ENCODE measurements at places on chromosomes 2 and 18. TPM values are rescaled to one million over a fixed set of nuclear protein-coding genes. Genes with fewer than 3 reads are reported as not detected.

GRCh38 chr2:182242609-182243008 lies 184.2 kb downstream of the PDE1A start:
- DNase-seq = no peak

DNA sequence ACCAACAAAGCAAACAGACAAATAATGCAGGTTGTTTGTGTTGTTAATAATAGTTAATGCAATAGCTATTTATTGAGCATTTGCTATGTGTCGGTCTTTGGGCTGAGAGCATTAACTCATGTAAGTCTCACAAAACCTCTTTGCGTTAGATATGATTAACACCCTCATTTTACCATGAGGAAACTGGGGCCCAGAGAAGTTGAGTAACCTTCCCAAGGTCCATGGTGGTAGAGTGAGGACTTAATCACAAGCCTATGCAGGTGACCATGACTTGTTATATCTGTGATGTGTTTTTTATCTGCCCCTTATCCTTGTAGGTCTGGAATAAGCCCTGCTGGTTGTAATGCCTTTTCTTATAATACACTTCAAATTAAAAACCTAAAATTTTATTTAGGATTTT lies 124.5 kb upstream of the FAM136A start:
- DNase-seq = no peak

GRCh38 chr2:218635719-218636118 lies 23.7 kb downstream of the ZNF142 start:
- no peak for DNase-seq

TMEM247 gene
- not detected for total RNA-seq

SLC4A5 gene
- 18.9 TPM for total RNA-seq

SSB gene
- total RNA-seq = 91.3 TPM

DNA sequence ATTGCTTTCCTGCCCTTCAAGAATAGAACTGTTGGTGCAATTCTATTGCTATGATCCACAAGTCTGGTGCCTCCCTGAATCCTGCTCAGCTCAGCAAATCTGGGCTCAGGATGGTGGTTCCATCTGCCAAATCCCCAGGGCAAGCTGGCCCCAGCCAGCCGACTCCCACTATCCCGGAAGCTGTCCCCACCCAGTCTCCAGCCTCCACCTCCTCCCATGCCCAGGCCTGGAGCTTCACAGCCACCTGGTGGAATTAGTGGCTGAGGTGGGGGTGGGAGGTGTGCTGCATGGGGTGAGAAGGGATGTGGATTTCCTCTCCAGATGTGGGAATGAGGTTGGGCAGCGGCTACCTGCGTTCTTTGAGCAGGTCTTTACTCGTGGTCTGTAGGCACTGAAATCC lies 119.3 kb upstream of the SMAD2 start:
- DNase-seq = no peak

DNA sequence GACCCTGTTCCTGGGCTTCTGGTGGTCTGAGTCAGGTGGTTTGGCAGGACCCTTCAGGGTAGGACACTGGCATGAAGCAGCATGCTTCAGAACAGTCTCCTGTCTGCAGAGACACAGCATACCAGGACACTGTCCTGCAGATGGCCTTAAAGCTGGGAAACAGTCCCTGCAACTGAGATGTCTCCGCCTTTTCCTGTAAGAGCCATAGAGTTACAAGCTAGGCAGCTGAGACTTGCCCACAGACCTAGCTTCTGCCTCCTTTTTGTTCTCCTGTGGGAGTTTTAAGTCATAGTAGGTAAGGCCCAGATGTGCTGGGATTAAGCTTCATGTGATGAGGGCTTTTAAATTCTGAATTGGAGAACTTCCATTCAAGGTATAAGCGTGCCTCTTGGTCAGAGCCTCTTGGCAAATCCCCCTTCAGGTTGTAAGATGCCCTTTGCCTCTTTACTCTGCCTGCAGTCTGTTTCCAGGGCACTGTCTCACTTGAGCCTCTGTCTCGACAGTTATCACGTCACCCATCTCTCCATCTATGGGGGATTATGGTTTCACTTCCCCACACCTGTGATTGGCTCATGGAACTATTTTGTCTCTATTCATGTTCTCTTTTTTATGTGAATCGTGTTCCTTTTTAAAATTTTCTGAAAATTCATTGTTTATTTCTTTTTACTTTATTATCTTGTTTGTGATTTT lies 51.8 kb downstream of the COA5 start:
- no peak for DNase-seq

DNA sequence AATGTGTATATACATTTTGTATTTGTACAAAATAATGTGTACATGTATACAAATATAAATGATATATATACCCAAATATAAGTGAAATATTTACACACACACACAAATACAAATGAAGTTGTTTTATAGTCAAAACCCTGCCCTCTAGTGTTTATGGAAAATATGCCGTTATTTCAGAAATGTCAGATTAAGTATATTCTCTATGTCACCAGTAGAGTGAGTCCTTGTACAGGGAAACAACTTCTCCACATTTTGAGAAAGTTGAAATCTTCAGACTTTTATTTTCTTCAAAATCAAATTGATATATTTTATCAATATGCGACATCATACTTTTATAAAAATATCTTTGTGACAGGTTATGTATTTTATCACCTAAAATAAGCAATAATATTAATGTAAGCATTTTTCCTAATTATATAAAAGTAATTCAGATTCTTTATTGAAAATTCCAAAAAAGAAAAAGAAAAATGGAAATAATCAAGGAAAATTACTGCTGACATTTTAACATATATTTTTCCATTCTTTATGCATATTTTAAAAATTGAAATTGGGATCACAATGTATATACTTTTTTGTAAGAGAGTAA lies 22.4 kb downstream of the ARL6IP6 start:
- peak; percentile 13 for DNase-seq

GRCh38 chr18:3647636-3648035 lies 197.7 kb downstream of the TGIF1 start:
- no peak for DNase-seq

- no peak for DNase-seq
These were observed 245.2 kb upstream of the GULP1 start for GRCh38 chr2:188046437-188046836.

KCNG2 gene
- total RNA-seq = not detected

ATP6V1B1 gene
- not detected for total RNA-seq

SP3 gene
- 131 TPM for total RNA-seq

DNA sequence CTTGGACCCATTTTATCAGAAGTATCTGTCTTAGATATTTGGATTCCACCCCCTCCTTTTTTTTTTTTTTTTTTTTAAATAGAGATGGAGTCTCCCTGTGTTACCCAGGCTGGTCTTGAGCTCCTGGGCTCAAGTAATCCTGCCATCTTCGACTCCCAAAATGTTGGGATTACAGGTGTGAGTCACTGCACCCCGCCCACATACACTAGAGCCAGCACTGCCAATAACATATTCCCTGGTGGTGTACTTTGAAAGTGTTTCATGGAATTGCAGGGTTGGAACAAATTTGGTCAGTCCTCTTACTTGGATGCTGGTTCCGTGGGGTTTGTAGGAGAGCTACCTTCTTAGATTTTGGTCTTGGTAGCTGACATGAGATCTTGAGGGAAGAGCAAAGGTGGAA lies 15.0 kb downstream of the PDCL3 start:
- no peak for DNase-seq

UNC50 gene
- 29.9 TPM for total RNA-seq

SERPINB4 gene
- total RNA-seq = not detected

- DNase-seq = no peak
These were observed 251.3 kb downstream of the HDAC4 start for GRCh38 chr2:239149501-239149900.

DNA sequence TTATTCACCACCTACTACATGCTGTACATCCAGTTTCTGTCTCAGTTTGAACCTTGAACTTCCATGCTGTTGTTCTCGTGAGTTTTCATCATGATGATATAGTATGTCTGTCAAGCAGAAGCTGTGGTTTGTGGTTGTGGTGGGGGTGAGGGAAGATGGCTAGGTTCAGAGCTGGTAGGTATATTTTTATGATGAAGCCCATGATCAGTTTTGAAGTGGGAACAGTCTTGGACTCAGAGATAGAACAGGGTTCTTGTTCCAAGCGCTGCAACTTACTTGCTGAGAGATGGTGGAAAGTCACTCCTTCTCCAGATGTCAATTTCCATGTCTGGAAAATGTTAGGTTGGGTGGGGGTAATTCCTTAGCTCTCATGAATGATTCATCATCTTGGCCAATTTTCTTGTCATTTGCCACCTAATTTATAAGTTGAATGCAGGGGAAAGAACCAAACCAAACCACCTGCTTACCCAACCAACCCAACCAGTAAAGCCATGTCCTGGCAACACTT lies 21.6 kb downstream of the PMAIP1 start:
- no peak for DNase-seq

GRCh38 chr2:205972113-205972512 lies 113.9 kb downstream of the INO80D start:
- no peak for DNase-seq

GBX2 gene
- not detected for total RNA-seq

HIBCH gene
- total RNA-seq = 25.0 TPM

GRCh38 chr2:231710799-231711676 lies 2.7 kb downstream of the PTMA start:
- peak; percentile 19 for DNase-seq

- no peak for DNase-seq
These were observed 71.6 kb upstream of the CHRNA1 start for GRCh38 chr2:174835797-174836255.

- DNase-seq = no peak
These were observed 208.5 kb downstream of the SH3BP4 start for GRCh38 chr2:235160281-235160810.

GRCh38 chr2:167945660-167946368 lies 301.6 kb downstream of the STK39 start:
- DNase-seq = no peak

DNA sequence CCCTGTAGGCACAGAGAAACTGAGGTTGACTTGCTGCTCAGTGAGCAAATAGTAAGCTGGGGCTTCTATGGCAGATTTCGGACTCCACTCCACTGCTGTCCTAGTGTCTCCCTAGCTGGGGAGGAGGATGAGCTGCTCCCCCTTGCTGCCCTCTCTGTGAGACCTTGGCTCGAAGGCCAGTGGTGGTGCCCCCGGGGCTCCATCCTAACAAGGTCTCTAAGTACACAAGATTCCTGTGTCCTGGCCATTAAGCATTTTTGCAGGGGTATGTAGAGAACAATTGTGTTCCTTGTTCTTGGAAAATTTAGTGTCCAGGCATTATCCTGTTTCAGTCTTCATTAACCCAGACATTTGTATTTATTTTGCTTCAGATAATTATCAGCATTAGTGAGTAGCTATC lies 21.3 kb upstream of the BCL2L11 start:
- no peak for DNase-seq

GRCh38 chr2:212421556-212422334 lies 116.9 kb downstream of the ERBB4 start:
- DNase-seq = no peak

DNA sequence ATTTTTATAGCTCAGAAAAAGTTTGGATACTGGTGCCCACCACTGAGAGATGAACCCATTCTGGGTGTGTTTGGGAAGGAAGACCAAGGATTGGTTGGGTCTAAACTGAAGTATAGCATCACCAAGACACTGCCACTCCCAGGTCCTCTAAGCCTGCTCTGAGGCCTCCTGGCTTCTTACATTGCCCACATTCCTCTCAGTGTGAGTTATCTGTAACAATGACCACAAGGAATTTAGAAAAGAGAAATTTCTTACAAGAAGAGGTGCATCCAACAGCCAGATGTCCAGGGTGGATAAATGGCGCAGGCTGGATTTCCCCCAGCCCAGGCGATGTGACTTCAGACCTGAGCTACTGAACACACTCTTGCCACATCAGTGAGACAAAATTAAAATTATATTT lies 1.6 kb upstream of the GPR45 start:
- no peak for DNase-seq

- no peak for DNase-seq
These were observed 192.2 kb upstream of the HAAO start for GRCh38 chr2:42984617-42985016.

- DNase-seq = no peak
These were observed 120.3 kb downstream of the PXDN start for GRCh38 chr2:1623906-1624445.

NETO1 gene
- not detected for total RNA-seq

GRCh38 chr2:233336541-233336940 lies 17.8 kb upstream of the DGKD start:
- no peak for DNase-seq

HOXD11 gene
- total RNA-seq = not detected

DNA sequence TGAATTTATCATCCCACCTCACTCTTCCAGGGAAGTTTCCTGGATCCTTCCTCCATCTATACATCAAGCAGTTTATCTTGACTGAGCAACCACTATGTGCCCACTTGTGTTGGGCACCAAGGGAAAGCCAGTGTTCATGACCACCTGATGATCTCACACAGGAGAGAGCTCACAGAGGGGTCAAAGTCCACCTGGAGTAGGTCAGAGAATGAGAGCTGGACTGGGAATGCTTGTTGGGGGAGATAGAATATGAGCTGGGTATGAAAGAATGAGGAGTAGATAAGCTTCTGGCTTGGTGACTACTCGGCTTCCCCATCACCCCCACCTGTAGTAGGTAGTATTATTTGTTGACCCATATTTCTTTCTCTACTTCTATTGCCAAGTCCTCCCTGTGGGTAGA lies 72.2 kb upstream of the CYRIA start:
- DNase-seq = no peak

GAL3ST2 gene
- total RNA-seq = 0.37 TPM

DNA sequence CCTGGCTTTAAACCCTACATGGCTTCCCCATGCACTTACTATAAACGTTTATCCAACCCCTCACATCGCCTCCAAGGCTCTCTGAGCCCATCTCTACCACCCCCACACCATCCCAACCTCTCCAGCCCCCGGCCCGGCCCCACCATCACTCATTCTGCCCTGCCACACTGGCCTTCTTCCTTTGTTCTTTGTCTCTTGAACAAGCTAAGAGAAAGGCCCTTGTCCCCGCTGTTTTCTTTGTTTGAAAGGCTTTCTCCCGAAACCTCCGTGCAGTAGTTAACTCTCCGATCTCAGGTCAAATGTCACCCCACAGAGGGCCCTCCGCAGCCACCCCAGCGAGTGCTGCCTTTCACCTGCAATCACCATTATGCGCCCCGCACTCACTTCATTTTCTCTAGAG lies 100.4 kb downstream of the AFF3 start:
- DNase-seq = no peak

DNA sequence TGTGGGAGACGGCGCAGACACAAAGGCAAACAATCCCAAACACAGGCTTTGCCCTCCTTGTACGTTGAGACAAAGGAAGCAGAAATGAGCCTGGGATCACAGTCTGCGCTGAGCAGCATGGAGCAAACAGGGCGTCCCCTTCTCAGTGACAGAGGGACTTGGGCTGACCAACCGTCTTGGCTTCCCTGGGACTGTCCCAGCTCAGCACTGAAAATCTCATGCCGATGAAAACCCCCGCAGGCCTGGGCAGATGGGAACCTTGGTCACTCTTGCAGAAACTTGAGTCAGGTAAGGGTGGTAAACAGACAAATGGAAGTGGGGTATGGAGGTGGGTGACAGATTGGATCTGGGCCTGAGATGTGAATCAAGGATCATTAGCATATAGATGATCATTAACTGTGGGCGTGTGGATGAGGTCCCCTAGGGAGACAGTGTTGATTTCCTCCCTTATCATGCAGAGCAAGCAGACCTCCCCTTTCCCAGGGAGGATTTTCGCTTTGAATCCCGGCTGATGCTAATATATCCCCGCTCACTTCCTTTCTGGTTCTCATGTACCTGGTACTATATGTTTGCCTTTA lies 19.1 kb upstream of the SH3BP4 start:
- no peak for DNase-seq

- no peak for DNase-seq
These were observed 318.2 kb downstream of the TNS1 start for GRCh38 chr2:217684431-217685254.
